Stimulated activated CD4-positive, alpha-beta T cell treated with anti-CD3 and anti-CD28 coated beads, Interleukin-12 subunit alpha, Interleukin-12 subunit beta, amount 100 ng/mL, for 24 hours (primary cell): ENCODE measurements at places on chromosomes 16 and 17.
A peak's percentile ranks its signal among the peaks of the same experiment; 100 is the strongest.

GRCh38 chr17:41116297-41116696 lies 1.9 kb downstream of the KRTAP4-11 start:
- no peak for DNase-seq

- DNase-seq, result no peak
Observed at GRCh38 chr17:40124279-40125141, 2.7 kb downstream of the MSL1 start.

- no peak for DNase-seq
Observed at GRCh38 chr17:41619036-41619926, 5.1 kb downstream of the KRT17 start.

DNA sequence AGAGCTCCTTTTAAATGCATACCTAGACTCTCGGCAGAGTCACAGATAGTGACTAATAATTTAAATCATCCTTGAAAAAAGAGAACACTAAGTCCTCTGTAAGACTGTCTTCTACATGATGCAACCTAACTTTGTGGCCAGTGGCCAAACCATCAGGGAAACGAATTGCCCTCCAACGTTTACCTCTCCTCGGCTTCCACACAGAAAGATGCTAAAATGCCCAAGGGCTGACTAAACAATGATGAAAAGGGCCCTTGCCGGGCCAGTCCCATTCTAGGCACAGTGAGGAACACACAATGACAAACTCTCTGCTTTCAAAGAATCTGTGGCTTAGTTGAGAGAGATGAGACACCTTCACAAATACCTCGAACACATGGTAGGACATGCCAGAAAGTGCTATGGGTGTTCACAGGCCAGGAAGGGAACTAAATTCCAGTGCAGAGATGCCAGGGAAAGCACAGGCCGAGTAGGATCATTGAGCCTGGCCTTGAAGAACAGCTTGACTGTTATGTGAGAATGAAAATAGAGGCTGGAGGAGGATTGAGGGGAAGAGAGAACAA lies 35.3 kb upstream of the PITPNM3 start:
- DNase-seq, result no peak

- DNase-seq, result no peak
Observed at GRCh38 chr17:7884581-7885366, 3.8 kb upstream of the CHD3 start.

- peak; percentile 38 for DNase-seq
Observed at GRCh38 chr16:49857423-49858181, 1.7 kb upstream of the ZNF423 start.

- peak; percentile 96 for DNase-seq
Observed at GRCh38 chr17:29389982-29390850, at the start of gene TAOK1. TAOK1 (plus strand) TSS chr17:29390363; CDS start chr17:29451549, 61,186 bp downstream.

DNA sequence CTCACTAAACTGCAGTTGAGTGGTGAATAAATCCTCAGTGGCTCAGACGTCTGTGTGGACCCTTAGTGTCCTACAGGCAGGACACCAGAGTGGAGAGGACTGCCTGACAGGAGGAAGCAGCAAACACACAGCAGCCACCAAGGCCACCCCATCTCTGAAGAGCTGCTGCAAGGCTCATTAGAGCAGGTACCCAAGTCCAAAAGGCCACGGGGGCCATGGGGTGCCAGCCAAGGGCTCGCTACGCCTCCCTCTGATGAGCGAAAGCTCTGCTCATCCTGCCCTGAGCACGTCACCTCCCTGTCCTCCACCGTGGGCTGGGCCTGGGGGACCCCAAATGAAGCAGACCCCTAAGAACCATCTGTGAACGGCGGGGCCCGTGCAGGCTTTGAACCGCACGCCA lies 70.1 kb upstream of the DOC2B start:
- no peak for DNase-seq

GRCh38 chr16:49472598-49472997 lies 99.0 kb downstream of the C16orf78 start:
- no peak for DNase-seq

DNA sequence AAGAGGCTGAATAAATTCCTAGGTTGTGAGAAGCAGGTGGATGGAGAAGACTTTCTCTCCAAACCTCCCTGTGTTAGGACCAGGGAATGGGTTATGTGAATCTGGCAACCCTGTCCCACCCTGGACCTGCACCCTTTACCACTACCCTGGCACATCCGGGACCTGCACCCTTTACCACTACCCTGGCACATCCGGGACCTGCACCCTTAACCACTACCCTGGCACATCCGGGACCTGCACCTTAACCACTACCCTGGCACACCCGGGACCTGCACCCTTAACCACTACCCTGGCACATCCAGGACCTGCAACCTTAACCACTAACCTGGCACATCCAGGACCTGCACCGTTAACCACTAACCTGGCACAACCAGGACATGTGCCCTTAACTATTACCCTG lies 207.0 kb upstream of the CACNG3 start:
- DNase-seq, result no peak

- DNase-seq, result peak; percentile 2
Observed at GRCh38 chr16:10266809-10267208, 84.6 kb upstream of the GRIN2A start.

DNA sequence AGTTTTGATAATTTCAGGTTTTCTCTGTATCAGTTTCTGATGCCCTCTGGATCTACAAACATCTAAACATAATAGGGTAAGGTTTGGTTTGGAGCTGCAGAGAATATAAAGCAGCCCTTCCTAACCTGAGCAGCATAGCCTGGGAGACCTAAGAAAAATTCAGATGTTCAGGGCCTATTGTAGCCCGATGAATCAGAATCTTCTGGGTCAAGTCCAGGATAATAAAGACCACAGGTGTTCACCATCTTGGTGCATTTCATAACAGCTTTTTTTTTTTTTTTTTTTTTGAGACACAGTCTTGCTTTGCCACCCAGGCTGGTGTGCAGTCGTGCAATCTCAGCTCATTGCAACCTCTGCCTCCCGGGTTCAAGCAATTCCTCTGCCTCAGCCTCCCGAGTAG lies 19.7 kb upstream of the ARHGAP17 start:
- no peak for DNase-seq

GRCh38 chr17:33049781-33050414 lies 58.3 kb downstream of the SPACA3 start:
- peak; percentile 41 for DNase-seq
